ENCODE measurements at places on chromosomes 13 and 19.

- no peak for DNase-seq
Observed at GRCh38 chr19:40357640-40358039, 9.1 kb downstream of the PLD3 start.

DNA sequence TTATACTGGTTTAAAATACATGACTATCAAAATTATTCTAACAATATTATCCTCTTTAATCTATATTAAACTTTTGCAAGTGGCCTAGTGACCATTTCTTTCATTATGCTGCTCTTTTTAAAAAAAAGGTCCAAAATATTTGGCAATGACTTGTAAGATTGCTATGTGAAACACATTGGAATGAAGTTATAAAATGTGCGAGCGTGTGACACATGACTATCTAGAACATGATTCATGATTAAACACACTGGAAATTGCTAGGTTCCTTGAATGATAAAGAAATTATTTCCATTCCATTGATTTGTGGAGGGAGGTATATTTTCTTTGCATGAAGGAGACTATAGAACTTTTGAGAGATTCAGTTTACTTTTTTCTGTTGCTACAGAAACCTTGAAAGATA lies 739.1 kb downstream of the DIAPH3 start:
- no peak for DNase-seq

GRCh38 chr19:3518255-3518654 lies 12.1 kb downstream of the FZR1 start:
- DNase-seq: no peak

DNA sequence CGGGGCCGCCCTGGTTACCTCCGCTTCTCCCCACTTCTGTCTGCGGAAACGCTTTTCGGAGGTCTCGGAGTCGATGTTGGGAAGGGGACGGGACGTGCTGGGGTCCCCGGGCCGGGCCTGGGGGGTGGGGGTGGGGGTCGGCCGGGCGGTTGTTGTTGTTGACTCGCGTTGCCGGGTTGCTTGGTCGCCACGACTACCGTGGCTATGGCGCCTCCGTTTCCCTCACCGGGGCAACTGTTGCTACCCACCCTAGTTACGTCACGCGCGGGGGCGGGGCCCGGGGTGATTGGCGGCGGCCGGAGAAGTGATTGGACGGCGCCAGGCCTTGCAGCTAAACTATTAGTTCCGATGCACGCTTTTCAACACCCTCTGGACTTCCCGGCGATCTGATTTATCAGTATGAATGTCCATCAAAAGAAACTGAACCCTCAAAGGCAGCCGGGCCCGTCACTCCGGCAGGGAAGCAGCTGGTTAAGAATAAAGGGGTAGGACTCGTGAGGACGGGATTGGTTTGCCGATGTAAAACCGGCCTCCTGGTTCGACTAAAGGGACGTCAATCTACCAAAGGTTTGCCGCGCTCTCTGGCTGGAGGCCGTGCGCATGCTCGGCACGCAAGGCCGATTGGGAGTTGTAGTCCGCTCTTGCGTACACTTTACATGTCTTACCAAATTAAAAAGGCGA lies at the start of gene RFX1:
TSS of gene RFX1 (minus strand) at position 236 of the 681 bp plus-strand sequence. CDS start 12,477 bp downstream, outside the sequence.
- peak; percentile 99 for DNase-seq

DNA sequence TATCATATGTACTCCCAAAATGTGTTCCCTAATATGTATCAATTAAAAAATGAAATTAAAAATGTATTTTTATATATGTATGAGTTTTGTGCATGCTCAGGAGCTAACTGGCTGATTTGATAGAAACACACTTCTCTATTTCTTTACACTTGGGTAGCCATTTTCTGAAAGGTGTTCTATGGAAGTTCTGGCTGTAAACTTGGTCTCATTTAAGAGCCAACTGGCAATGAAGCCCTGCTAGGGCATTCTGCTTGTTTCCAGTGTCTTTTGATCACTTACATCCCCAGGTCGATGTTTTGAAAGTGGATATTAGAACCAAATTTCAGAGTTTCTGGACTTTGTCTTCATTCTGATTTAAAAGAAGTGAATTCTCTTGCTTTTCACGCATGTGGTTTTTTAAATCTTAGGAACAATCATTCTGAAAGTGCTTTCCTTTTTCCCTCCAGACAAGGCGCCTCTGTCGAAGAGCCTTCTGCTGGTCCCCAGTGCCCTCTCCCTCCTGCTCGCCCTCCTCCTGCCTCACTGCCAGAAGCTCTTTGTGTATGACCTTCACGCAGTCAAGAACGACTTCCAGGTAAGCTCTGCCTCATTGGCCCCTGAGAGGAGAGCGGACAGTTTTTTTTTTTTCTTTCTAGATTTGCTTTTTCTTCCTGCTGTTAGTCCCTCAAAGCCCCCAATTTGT lies 20.1 kb downstream of the GPR18 start:
- DNase-seq: no peak

GRCh38 chr13:86098511-86098910 lies 299.3 kb upstream of the SLITRK6 start:
- DNase-seq: no peak

GRCh38 chr13:109788372-109789111 lies 2.2 kb upstream of the IRS2 start:
- no peak for DNase-seq

DNA sequence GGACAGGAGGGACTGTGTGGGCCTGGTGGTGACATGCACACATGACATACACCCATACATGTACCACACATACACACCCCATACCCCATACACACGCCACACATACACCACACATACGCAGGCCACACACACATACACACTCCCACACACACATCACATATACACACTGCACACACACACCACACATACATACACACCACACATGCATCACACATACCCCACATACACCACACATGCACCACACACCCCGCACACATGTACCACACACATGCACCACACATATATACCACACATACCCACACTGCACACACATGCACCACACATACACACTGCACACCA lies 76.5 kb upstream of the KCTD15 start:
- no peak for DNase-seq

GRCh38 chr13:26362261-26362660 lies 108.3 kb downstream of the CDK8 start:
- DNase-seq: no peak
